ENCODE measurements at places on chromosomes 12 and 14. TPM values are rescaled to one million over a fixed set of nuclear protein-coding genes. Genes with fewer than 3 reads are reported as not detected.
A peak's percentile ranks its signal among the peaks of the same experiment; 100 is the strongest.

Gene JDP2
- total RNA-seq: 80.1 TPM

Gene GLI1
- total RNA-seq: 1.1 TPM

Gene ASCL1
- total RNA-seq: not detected

Gene DLK1
- 0.09 TPM for total RNA-seq

Gene GNB3
- 3.4 TPM for total RNA-seq

GRCh38 chr14:65043893-65044595 lies 57.3 kb downstream of the FNTB start:
- no peak for DNase-seq

DNA sequence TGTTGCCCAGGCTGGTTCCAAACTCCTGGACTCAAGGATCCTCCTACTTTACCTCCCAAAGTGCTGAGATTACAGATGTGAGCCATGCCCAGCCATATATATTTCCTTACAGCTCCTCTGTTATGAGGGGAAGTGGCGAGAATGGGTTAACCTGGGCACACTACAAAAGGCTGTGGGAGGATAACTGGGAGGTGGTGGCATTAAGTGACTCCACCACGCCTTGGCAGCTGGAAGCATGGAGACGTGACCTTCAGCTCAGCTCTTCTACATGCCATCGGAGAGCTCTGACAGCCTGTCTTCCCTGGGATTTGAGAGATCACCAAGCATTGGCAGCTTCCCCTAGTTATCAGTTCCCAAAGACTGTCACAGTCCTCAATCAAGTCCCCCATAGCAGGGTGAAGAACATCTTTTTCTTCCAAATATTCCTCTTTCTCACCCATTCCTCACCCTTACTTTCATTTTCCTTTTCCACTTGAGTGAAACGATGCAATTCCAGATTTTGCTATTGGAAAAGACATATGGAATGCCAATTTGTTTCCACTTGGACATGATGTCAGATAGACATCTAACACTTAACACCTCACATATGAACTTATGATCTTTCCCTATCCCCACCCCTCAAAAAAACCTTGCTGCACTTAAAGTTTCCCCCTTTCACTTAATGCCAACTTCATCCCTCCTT lies 48.5 kb downstream of the PHLDA1 start:
- DNase-seq: no peak

DNA sequence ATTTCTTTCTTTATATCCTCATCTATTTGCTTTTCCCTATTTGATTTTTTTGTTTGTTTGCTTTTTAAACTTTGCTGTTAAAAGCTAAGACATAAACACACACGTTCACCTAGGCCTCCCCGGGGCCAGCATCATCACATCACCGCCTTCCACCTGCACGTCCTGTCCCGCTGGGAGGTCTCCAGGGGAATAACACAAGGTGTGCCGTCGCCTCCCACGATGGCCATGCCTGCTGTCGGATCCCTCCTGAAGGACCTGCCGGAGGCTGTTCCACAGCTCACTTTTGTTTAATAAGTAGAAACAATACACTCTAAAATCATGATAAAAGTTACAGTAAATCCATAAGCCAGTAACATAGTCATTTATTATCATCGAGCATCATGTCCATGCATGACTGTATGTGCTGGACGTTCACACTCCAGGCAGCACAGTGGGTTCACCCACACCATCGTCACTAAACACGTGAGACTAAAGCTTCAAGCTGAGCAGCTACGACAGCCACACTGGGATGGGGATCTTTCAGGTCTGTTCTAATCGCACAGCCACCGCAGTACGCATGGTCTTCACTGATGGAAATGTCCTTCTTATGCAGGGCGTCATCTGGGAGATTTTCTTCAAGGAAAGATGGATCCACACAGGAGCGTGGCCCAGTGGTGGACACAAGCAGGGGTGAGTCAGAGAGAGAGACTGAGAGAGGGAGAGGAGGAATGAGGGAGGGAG lies 3.6 kb downstream of the RIMBP2 start:
- no peak for DNase-seq

DNA sequence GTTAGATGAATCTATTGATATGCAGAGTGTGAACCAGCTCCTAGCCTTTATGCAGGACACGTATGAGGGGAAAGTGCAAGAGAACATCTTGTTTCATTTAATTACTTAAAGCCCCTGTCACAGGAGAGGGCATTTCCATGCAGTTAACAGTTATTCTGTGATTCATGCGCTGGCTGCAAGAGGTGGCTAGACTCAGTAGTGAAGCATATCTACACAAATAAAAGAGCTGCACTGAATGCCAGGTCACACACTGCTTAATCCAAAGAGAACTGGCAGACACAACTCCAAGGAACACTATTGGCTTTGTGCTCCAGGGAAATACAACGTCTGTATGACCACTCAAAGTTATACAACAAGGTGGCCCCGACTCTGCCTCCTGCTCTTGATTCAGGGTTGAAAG lies 394.1 kb downstream of the C12orf75 start:
- peak; percentile 4 for DNase-seq

- peak; percentile 40 for DNase-seq
Measured at GRCh38 chr14:51188566-51189185, 51.4 kb upstream of the TMX1 start.

- DNase-seq: no peak
Measured at GRCh38 chr12:65694130-65694529, 130.2 kb upstream of the HMGA2 start.

GRCh38 chr12:59484575-59484974 lies 111.3 kb upstream of the SLC16A7 start:
- DNase-seq: no peak

DNA sequence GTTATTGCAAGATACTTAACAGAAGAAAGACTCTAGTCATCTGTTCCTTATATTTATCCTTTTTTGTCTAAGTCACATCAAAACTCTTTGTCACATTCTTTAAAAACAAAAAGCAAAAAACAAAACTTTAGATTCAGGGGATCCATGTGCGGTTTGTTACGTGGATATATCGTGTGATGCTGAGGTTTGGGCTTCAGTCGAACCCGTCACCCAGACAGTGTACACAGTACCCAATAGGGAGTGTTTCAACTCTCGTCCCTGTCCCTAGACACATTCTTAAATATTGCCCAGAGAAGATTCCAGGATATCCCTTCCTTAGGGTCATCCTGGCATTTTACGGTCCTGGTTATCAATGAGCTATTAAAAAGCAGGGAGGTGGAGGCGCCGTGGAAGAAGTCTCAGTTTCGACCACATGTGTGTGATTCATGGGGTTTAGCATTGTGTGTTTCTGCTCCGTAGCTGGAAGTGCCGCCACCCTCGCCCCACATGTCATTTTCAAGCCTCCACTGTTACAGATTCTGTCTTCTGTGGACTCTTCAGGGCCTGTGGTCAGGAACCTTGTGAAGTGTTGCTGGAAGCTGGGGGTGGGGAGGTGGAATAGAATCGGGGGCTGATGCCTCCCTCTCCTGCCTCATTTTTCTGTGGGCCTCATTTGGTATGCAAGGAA lies 19.9 kb downstream of the CCND2 start:
- no peak for DNase-seq

- no peak for DNase-seq
Measured at GRCh38 chr14:99118046-99118721, 153.8 kb downstream of the BCL11B start.

DNA sequence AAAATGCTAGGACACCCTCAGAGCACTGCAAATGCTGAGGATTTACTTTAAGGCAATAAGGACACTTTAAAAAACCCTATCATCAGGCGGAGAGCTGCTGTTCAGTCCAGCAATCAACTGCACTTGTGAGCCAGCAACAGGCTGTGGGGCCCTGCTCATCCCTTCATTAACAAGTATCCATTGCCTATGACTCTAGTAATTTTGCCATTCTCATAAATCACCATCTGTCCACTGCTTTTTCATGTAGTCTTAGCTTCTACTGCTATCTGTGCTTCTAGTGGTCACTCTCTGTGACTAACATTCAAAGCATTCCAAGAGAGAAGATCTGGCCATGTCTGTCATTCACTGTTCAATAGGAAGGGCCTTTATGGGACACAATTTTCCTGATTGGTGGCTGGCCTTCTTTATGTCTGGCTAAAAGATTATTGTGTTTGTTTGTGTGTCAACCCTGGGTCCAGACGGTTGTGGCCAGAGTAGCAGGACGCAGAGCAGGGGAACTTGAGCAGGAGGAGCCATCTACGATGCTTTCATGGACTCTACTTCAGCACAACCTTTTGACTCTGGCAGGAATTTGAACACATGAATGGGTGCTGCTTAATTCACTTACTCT lies 3.6 kb upstream of the KRAS start:
- no peak for DNase-seq

- no peak for DNase-seq
Measured at GRCh38 chr14:103770500-103770899, 54.9 kb downstream of the ZFYVE21 start.

DNA sequence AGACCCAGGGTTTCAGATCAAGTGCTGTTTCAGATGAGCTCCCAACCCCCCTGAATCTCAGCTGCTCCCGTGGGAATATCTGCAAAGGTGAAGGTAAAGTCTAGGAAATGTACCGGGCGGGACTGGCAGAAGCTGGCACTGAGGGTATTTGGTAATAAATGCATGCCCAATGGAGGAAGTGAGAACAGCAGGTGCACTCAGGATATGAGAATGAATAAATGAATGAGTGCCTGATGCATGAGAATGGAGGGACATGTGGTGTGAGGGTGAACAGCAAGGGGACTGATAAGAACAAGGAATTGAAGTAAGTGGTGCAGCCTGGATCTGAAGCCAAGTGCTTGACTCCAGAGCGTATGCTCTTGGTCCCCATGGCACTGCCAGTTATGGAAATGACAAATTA lies 11.6 kb downstream of the RAPGEF3 start:
- no peak for DNase-seq

- no peak for DNase-seq
Measured at GRCh38 chr12:26622601-26623000, 210.4 kb downstream of the ITPR2 start.

DNA sequence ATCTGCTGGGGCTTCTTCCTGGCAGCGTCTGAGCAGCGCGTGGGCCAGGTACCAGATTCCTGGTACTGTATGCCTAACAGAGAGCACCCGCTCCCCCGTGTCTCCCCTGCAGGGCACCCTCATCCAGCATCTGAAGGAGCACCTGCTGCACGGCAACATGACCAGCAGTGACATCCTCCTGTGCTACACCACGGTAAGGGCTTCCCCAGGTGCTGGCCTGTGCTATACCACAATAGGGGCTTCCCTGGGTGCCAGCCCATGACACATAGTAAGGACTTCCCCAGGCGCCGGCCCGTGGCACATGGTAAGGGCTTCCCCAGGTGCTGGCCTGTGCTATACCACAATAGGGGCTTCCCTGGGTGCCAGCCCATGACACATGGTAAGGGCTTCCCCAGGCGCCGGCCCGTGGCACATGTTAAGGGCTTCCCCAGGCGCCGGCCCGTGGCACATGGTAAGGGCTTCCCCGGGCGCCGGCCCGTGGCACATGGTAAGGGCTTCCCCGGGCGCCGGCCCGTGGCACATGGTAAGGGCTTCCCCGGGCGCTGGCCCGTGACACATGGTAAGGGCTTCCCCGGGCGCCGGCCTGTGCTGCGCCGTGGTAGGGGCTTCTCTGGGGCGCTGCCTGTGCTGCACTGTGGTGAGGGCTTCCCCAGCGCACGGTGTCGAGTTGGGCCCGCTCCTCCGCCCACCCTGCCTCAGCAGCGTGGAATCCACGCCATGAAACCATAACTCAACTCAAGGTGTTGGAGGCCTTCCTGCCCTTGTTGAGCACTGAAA lies 49.3 kb downstream of the AACS start:
- no peak for DNase-seq

- DNase-seq: no peak
Measured at GRCh38 chr12:39807043-39807442, 187.4 kb upstream of the ABCD2 start.

DNA sequence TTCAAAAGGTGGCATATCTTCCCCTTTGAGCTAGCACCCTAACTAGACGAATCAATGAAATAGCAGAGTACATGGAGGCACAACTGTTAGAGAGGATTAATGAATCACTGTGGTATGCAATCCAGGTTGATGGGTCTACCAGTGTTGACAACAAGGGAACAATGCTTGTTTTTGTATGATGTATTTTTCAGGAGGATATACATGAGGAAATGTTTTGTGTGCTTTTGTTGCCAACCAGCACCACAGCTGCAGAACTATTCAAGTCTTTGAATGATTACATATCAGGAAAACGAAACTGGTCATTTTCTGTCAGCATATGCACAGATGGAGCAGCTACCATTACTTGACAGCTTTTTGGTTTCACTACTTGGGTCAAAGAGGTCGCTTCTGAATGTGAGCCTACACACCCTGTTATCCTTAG lies 142.6 kb downstream of the GPHN start:
- DNase-seq: no peak

- DNase-seq: no peak
Measured at GRCh38 chr12:40223646-40224045, 1.2 kb upstream of the LRRK2 start.

- DNase-seq: no peak
Measured at GRCh38 chr14:87468531-87468930, 524.5 kb downstream of the GALC start.

DNA sequence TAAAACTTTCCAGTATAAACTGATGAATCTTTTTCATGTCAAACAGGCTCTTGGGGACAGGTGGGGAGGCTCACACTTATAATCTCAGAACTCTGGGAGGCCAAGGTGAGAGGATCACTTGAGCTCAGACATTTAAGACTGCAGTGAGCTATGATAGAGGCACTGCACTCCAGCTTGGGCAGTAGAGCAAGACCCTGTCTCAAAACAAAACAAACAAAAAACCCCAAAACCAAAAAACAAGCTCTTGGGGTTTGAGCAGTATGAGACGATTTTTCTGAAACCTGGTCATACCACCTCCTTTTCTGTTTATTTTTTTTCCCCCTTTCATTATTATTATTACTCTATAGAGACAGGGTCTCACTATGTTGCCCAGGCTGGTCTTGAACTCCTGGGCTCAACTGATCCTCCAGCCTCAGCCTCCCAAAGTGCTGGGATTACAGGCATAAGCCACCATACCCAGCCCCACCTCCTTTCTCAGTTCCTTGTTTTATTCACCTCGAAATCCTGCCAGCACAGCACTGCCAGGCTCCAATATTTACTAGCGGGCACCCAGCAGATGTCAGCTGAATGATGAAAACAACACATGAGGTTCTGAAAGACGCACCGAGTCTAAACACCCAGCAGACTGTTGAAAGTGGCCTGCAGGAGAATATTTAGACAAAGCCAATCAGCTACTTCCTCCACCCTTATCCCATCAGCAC lies 19.5 kb upstream of the CDK17 start:
- no peak for DNase-seq

DNA sequence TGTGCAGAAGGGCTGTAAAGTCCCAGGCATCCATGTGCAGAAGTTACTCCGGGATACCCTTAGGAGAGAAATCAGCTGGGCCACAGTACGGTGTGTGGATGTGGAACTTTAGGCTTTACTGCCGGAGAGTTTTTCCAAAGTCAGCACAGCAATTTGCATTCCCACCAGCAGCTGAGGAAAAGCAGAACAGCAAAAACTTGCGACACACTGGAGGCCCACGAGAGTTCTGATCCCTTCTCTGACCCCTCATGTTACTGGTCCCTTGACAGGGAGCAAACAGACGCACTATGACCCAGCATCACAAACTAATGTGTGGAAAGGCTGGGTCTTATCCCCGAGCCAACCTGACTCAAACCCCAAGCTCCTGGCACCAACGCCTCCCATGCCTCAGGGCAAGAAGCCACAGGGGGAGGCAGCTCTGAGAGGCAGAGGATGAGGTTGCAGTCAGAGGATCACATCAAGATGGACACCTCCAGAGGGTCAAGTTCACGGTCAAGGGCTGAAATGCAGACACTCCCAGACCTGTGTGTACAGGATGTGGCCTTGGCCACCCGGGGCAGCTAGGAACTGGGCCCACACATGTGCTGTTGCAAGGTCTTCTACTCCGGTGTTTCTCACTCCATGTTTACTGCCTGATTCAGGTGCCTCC lies 38.6 kb downstream of the CCDC88C start:
- DNase-seq: no peak

GRCh38 chr14:76146976-76147375 lies 4.7 kb upstream of the GPATCH2L start:
- DNase-seq: no peak
